ENCODE measurements at places on chromosomes 4 and X.

DNA sequence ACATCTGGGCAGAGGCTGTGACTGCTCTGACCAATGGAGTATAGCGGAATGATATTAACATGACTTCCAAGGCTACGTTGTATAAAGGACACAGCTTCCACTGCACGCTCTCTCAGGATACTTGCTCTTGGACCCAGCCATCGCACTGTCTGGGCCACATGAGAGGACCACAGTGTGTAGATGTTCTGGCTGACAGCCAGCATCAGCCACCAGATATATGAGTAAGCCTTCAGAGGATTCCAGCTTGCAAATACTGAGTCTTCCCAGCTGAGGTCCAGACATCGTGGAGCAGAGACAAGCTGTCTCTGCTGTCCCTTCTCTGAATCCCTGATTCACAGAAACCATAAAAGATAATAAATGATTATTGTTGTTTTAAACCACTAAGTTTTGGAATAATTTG, 146.8 kb upstream of the USP9X start:
- no peak for DNase-seq

DNA sequence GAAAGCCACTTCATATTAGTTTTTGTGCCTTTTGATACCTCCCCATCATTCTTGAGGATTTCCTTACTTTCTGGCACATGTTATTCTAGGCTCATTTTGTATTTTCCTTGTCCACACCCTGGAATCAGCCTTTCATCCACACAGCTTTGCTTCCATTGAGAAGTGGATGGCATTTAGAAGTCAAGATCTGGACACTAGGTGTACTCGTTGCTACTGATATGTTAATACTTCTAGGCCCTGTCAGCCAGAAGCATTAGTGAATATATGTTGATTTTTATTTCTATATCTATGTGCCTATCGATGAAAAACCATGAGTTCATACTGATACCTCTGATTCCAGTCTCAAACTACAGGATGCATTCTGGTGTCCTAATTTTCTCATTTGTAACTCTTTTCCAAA, 73.2 kb downstream of the ARHGAP24 start:
- no peak for DNase-seq

DNA sequence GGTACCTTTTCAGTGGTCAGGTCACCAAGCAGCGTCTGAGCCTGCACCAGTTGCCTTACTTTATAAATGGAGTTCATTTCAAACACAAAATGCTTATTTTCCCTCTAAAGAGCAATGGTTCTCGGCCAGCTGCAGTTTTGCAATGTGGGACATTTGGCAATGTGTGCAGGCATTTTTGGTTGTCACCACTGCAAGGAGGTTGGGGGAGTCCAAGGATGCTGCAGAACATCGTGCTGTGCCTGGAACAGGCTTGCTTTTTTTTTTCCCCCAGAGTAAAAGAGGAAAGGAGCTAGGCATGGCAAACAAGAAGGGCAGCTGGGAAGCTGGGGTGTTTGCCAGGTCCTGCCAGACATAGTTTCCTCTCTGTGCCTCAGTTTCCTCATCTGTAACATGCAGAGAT, 115.6 kb downstream of the GPR143 start:
- DNase-seq = no peak

GRCh38 chr4:170001745-170002267, 24.4 kb downstream of the MFAP3L start:
- DNase-seq = no peak

GRCh38 chr4:152187693-152188092, 348.2 kb downstream of the FBXW7 start:
- DNase-seq = no peak

- no peak for DNase-seq
Observed at GRCh38 chr4:105329081-105329480, 144.8 kb downstream of the PPA2 start.

- no peak for DNase-seq
Observed at GRCh38 chr4:11488657-11489452, 60.2 kb upstream of the HS3ST1 start.

DNA sequence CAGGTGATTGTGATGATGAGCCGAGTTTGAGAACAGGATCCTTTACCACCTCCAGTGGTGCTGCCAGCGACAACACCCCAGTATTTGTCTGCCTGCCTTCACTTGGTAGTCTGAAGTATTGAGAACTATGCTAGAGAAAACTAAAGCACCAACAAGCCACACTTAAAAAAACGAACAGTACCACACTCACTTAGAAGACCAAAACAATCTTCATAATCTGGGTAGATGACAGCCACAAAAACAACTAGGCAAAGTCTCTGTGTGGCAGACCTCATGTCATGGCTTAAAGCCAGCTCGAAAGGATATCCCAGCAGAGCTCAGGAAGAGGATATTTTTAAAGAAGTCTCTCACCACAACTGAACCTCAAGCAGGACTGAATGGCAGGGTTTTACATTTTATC, 236.0 kb downstream of the GPC3 start:
- DNase-seq = no peak

DNA sequence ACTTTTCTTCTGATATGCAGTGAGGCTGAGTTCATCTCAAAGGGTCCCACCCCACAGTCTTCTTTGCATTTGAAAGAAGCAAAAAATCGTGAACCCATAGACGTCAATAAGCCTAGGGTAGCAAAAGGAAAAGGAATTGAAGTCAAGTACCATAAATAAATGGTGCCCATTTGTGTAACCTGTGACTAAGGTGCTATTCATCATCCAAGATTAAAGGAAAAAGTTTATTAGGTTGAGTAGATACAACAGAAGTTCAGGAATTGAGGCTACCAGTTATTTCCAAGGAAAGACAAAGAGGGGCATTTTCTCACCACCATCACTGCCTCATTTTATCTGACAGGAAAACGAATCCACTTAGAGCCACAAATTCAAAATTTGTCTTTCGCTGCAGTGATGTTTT, 18.8 kb upstream of the GRSF1 start:
- no peak for DNase-seq

- DNase-seq = no peak
Observed at GRCh38 chrX:142733327-142733726, 292.4 kb upstream of the SPANXN4 start.

DNA sequence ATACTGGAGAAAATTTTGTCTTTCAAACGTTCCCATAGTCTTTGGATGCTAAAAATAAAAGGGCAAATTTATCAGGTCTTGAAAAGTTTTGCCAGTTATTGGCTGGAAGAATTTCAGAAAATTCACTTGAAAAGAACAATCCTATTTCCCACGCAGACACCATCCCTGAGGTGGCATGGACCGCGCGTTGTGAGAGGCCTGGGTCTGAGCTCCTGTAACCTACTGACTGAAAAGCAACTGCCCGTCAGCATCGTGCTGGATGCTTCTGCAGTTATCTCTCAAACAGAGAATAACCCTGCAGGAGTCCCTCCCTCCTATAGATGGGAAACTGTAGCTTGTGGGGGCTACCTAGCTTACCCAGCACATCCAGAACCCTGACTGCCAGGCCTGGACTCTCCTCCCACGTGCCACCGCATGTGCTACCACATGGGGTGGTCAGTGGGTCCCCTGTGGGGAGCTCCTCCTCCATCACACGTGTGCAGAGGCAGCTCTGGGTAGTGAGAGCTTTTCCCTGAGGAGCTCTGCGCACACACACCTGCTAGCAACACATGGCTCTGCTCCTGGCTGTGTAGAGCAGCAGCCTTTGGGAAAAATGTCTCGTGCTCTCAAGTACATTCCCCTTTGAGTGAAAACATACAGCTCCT, 36.1 kb downstream of the NSG1 start:
- no peak for DNase-seq

DNA sequence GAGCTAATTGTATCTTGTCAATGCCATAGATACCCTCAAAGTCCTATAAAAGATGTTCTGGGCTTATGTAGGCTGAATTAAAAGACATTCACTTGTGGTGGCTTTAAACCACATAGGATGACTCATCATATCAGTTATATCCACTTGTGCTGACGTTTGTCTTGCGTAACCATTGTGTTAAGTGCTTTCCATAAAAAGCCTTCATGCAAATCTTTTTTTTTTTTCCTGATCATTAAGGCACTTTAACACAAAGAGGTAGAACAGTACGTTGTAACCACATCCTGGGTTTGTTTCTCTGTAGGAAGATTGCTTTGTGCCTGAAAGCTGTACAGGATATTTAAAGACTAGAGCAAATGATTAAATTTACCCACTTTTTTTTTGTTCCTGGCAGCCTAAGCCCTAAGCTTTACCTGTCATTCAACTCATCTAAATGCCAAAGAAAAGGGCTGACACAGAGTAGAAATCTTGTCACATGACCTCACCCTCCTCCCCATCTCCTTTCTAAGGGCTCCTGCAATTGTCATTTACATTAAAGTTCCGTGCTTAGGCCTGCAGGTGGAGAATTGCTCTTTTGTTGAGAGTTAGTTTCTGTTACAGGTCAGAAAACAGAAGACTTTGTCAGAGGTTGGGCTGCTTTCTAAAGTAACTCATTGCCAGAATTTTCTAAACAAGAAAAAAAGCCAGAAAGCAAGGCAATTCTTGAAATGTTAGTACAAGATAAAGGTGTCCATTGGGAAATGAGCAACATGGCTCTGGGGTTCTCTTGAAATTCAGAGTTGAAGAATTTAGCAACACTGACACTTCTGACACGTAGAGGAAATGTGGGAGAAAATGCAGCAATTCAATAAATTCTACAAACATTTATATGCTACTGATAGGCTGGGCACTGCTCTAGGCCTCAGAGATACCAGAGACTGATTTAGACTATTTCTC, 555.6 kb downstream of the PPARGC1A start:
- DNase-seq = peak; percentile 5

- no peak for DNase-seq
Observed at GRCh38 chr4:125049711-125050110, 265.0 kb upstream of the FAT4 start.

DNA sequence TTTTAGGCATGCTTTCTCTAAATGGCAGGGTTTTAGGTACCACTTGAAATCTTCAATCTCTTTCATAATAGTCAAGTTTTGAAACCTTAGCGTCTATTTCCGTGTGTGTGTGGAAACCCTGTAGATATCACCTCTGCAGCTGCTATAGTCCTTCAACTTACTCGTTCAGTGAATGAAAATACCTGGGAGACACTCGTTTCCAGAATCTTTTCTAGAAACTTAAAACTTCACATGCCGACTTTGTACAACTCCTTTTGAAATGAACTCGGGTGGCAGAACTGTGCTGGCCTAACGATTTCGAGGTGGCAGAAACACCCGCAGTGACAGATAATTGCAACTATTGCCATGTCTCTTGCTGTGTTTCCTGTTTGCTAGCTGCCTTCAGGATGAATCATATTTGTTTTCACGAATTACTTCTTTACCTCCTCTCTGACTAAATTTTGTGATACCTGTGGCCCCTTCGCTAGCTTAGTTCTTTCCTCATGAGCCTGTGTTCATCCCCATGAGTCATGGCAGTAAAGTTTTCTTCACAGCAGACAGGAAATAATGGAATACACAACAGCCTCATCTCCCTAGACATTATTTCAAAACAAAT, 104.7 kb upstream of the SMIM10 start:
- no peak for DNase-seq

DNA sequence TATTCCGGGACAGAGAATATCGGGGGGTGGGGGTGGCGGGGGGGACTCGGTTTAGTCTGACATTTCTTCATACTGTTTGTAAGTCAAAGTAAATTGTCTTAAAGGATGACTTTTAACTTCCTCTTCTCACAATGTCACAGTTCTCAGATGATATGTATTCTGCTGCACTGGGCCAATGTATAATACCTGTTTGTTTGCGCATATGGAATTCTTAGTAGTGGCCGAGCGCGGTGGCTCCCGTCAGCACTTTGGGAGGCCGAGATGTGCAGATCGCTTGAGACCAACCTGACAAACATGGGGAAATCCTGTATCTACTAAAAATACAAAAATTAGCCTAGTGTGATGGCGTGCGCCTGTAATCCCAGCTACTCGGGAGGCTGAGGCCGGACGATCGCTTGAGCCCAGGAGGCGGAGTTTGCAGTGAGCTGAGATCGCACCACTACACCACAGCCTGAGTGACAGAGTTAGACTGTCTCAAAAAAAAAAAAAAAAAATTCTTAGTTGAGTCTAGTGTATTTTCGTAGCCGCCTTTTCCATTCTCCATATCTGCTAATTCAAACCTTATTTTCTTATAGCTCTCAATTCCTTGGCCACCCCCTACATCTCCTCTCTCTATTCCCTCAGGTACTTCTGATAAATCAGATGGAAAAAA, 851 bp downstream of the POLR2B start:
- DNase-seq = peak; percentile 65

DNA sequence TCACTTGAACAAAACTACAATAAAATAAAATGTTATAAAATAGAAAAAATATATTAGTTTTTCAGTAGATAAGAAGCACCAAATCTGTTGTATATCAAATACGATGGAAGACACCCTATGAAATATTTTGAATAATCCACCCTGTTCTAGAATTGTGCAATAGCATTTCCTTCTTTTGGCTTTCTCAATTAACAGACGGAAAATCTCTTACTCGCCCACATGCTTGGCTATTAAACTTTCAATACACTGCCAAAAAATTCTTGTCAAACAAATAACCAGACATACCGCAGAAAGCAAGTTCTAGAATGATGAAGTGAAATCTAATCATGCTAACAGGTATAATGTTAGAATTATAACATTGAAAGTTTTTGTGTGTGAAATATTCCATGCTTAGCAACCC, 671.6 kb upstream of the SLIT2 start:
- DNase-seq = no peak

GRCh38 chr4:153159016-153159415, 45.2 kb upstream of the TRIM2 start:
- DNase-seq = peak; percentile 66

DNA sequence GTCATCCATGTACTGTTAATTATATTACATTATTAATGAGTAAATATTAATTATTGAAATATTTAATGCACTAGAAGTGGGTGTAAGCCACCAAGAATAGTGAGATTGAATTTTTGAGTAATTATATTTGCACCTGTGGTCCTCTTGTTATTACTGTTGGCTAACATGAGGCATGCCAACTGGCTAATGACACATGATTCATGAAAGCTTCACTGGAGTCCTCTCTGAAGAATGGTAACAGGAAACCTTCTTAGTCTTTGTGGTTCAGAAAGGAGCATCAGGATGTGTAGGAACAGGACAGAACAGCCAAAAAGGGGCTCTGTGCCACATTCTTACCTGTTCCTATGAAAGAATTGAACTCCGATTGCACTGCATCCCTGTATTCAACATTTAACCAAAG, 65.2 kb downstream of the SLC4A4 start:
- no peak for DNase-seq

Data from NAMALWA (cell line).